ENCODE measurements at places on chromosomes 3 and 15.

GRCh38 chr15:101463270-101463669, 26.2 kb downstream of the PCSK6 start:
- no peak for DNase-seq

- no peak for DNase-seq
These were observed 5.7 kb downstream of the PLEKHO2 start for GRCh38 chr15:64847448-64847847.

- DNase-seq = no peak
These were observed 818.5 kb downstream of the TBL1XR1 start for GRCh38 chr3:176378789-176379188.

GRCh38 chr15:90459368-90459767, 70.4 kb upstream of the CRTC3 start:
- DNase-seq = no peak

DNA sequence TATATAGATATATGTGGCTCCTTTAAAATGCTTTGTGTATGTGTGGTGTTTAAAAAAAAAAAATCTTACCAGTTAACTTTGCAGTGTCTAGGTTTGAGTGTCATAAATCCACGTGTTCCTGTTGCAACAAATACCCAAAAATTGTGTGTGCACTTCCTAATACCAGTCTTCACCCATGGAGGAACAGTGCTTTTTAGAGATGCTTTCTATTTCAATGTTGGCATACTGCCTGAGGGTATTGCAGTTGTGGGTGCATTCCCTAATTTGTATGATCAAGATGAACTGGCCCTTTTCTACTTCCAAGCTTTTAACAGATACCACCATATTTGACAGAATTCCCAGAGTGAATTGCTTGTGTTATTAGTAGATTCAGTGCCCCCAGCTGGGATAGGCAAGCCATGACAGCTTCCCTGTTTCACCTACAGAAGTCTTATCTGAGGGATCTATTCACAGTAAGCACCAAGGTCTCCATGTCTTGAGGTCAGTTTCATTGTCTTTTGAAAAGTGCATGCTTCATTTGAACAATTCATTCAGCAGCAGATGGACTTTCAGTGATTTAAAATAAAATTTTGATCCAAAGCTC, 68.9 kb upstream of the GOLGA6B start:
- no peak for DNase-seq

GRCh38 chr3:153439780-153440179, 277.8 kb downstream of the RAP2B start:
- no peak for DNase-seq

DNA sequence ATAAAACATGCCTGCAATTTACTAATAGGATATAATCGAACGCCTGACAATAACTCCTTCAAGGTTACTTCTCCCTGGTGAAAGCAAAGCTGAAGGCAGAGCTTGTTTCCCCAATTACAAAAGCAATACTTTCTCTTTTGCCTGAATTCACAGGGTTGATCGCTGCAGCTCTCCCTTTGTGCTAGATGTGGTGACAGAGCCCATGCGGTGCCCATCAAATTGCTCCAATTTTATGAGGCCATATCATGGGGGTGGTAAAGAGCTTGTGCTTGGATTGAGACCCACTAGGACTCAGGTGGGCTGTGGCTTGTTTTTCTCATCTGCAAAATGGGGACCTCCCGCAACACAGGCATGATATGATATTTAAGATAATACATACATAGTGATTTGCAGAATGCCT, 143.4 kb downstream of the GREM1 start:
- DNase-seq = no peak

GRCh38 chr15:69760890-69761568, 308.4 kb downstream of the RPLP1 start:
- DNase-seq = peak; percentile 70

GRCh38 chr15:41581110-41581509, 22.1 kb downstream of the TYRO3 start:
- no peak for DNase-seq

- no peak for DNase-seq
These were observed 277.2 kb downstream of the SHQ1 start for GRCh38 chr3:72571052-72571451.

DNA sequence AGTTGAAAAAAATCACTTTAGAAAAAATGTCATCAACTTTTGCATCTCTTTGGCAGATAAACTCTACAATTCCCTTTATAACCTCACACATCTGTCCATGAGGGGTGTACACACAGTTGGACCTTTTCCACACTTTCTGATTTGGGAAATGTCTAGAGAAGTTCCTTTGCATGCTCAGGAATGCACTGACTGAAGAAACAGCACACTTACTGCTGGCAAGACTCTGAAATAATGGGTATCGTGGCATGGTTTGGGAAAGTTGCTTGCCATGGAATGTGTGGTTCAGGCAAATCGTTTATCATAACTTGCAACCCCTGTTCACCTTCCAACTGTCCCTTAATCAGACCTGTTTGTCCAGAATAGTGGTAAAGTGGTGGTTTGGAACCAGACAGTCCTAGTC, 135.3 kb upstream of the TGFBR2 start:
- DNase-seq = no peak

- DNase-seq = no peak
These were observed 60.5 kb upstream of the DPH6 start for GRCh38 chr15:35606450-35606779.

GRCh38 chr15:27865926-27866325, 233.2 kb downstream of the OCA2 start:
- DNase-seq = no peak

- DNase-seq = no peak
These were observed 764.8 kb upstream of the CADM2 start for GRCh38 chr3:84194029-84194428.
